Stimulated activated naive CD4-positive, alpha-beta T cell (primary cell): ENCODE measurements at places on chromosomes 6 and 20.

DNA sequence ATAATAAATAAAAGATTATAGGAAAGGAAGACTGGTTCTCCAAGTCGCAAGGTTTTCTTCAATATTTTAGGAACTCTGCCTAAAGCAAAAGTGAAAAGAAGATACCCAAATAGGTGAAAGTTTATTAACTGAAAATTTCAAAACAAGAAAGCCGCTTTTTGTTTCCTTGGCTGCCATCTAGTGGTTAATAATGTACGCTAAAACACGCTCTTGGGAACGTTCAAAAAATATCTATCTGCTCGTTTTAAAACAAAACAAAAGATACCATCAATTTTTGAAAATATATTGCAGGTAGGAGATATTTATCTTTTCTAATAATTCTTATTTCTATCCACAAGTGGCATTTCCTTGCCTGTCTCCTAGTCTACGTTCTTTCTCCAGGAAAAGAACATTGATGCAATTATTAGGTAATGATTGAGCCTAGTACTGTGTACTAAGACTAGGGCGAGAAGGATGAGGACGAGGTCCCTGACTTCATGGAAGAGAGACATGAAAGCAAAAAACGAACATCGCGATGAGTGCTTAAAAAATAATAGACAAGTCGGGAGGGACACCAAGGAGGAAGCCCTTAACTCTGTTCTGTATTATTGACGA is 97.2 kb downstream of the SPTLC3 start:
- peak; percentile 11 for DNase-seq

GRCh38 chr6:132666118-132666517 is 7.1 kb upstream of the TAAR1 start:
- DNase-seq: no peak

DNA sequence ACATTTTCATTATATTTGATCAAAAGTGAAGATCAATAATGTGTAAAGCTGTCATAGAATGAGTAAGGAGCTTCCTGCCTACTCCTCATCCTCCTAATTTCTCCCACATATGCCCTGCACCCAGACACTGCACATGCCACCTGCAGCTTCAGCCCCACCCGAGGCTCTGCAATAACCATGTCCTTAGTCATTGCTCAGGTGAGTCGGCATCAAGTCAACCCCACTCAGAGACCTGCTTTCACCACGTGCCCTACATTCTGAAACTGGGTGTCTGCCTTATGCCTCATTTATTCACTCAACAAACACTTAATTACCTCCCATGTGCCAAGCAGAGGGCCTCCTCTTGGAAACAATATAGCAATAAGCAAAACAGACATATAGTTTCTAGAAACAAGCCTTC is 15.4 kb upstream of the TNFAIP3 start:
- no peak for DNase-seq

DNA sequence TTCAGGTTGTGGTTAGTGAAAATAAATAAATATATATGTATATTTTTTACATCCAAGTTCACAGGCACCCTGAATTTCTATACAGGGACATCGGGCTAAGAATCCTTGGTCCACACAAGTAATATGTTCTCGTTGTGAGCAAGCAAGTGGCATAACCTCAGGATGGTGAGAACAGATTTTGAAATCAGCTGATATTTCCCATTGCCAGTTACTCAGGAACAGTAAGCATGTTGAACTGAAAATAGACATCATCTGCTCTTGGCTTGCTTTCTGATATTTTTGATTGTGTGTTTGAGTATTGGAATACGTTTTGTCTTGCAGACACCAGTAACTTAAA is 87.7 kb downstream of the TRMT6 start:
- no peak for DNase-seq

DNA sequence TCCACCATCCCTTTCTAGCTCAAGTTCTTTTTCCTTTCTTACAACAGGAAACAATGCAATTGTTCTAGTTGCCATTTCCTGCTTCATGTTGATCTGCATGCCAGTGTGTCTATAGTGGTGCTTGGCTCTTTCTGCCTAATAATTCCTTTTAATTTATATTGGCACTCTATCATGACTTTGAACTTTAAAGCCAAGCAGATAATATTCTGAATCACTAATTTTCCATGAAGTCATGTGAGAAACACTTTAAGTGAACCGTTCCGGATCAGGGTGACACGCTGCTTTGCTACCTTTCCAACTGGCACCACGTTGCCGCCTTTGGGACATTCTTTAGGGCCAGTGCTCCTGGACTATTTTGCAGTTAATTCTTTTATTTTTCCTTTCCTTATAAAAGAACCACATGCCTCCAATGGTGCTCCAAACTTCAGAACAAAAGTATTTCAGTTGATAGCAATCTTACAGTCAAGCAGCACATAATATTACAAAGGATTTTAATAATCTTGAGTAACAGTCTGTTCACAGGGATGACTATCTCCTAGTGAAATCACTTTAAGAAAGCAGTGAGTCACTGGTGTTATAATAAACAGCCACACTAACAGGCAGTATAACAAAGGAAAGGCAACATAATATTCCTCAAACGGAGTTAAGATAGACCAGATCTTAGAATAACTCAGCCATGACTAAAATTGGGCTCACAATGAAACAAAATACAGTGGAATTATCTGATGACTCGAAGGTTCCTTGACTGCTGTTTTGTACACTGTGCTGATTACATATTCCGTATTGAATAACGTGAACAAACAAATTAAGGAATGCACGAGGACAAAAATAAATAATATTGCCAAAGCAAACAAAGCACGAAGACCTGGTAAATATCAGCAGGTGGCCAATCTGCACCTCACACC is 19.0 kb upstream of the BLOC1S5 start:
- DNase-seq: no peak

DNA sequence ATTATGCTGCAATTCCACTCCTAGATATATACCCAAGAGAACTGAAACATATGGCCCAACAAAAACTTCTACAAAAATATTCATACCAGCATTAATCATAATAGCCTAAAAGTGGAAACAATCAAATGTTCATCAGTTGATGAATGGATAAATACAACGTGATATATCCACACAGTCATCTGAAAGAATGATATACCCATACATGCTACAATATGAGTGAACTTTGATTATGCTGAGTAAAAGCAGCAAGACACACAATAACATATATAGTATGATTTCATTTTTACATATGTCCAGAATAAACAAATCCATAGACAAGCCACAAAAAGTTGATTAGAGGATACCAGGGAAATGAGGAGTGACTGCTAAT is 30.7 kb downstream of the CDK19 start:
- DNase-seq: no peak

DNA sequence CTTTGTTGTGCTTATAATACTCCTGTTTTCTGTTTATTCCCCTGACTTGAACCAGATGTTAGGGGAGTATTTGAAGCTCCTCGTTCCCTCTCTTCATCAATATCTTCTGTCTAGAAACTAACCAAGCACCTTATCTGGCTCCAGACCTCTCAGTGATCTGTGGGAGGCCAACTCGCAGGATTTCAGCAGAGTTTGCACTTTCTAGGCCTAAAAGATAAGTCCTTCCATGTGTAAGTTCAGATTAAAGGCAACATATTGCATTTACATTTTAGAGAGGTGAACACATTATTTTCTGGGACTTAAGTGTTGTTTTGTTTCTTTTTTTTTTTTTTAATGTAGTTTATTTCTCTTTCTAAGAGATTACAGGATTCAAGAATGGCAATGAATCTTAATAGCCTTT is 139.4 kb upstream of the AKAP12 start:
- no peak for DNase-seq

GRCh38 chr6:63864061-63864460 is 228.5 kb downstream of the PHF3 start:
- no peak for DNase-seq

DNA sequence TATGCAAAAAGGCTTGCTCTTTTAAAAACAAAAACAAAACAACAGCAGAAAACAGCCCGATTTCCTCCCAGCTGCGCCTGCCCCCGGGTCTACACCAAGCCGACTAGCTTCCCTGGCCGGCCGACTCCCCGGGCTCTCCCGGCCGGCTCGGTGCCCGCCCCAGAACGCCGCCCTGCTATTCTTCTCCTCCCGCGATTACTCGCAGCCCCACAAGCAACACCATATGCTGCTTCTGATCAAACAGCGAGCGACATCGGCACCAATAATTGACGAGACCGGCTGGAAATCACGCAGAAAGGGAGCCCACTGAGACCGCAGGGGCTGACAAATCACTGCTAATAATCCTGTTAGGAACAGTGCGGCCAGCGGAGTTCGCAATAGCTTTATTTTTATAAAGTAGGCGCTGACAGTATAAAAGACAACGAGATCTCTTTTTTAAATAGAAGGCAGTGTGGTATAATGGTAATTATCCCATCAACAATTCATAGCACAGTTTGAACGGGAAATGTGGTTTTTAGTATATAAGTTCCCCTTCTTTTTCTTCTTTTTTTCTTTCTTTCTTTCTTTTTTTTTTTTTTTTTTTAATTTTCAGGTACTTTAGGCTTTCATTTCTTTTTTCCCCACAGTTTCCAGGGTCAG is 3.3 kb downstream of the SIM1 start:
- DNase-seq: no peak

DNA sequence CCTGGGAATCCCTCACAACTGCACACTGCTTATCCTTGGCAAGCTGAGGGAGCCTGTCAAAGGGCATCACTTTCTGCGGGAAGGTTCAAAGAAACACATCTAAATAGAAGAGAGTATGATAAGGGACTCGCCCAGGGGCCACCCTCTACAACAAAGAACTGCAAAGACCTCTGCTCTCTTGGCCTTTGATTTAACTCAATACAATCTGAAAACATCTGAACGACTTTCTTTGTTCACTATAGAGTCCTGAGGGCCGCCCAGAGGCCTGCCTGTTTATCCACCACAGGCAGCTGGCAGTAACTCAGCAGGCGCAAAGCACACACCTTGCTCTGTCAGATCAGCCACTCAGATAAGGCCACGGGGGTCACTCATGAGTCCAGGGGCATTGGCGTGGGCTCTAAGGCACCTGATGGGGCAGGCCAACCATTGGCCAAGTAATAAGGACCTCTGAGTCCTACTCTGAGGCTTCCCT is 139.3 kb downstream of the UNC5CL start:
- no peak for DNase-seq

- DNase-seq: no peak
Observed at GRCh38 chr6:137414599-137414998, 79.6 kb downstream of the OLIG3 start.

DNA sequence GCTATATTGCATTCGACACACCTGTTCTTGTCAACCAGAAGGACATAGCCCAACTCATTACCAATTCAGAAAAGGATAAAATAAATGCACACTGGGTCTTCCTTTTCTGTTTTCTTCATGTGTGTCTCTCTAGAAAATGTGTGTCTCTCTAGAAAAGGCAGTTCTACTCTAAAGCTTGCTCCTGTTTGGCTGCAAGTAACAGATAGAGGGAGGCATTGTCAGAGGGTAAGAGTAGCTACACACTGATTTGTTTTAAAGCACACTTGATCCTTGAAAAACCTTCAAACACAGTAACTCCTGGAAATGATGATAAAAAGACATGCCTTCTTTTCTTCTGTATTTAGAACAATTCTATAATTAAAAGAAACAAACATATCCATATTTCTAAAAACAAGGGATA is 21.3 kb downstream of the GRM1 start:
- DNase-seq: no peak

- DNase-seq: no peak
Observed at GRCh38 chr6:90656325-90656724, 69.5 kb upstream of the MAP3K7 start.

DNA sequence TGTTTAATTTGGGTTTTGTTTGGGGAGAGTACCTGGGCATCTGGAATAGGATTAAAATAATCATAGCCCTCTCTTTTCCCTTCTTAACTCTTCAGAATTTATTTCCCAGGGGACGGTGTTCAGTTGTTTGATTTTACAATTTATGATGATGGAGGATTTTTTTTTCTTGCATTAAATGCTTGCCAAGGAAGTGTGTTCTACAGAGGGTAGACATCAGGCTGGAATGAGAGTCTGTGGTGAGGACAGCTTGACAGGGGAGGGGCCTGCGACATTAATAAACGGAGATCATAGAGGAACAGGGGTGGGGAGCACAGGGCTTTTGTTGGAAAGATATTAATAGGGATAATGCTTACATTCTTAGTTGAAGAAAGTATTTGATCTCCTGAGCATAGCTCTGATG is 297.5 kb downstream of the CLIC5 start:
- DNase-seq: no peak

DNA sequence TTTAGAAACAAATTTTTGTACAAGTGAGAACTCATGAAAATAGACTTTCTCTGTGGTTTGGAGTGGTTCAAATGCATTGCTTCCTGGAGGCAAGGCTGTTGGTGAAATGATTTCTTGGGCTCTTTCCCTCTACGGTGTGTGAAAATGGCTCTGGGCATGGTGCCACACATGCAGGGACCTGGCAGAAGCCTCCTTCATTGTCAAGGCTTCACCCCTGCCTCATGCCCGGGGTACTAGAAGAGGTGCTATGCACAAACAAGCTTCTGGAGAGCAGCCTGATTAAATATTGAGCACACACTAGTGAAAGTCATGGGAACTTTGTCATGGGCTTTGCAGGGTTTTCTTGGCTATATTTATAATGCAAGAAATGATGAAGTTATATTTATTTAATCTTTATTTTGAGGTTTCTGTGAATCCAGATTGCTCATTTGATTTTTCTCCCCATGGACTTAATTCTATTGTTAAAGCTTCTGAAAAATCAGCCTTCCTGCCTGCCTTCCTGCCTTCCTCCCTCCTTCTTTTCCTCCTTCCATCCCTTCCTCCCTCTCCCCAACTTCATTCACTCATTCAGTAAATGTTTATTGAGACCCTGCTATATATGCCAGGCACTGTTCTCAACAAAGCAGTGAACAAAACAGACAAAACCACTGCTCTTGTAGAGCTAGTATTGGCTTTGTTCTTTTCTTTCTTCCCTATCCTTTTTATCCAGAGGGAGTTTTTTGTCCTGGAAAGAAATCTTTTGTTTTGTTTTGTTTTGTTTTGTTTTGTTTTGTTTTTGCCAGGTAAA is 21.0 kb downstream of the C6orf89 start:
- no peak for DNase-seq

- DNase-seq: no peak
Observed at GRCh38 chr6:74932232-74932888, 273.5 kb downstream of the COL12A1 start.
